ENCODE measurements at places on chromosomes 7 and 10. TPM values are rescaled to one million over a fixed set of nuclear protein-coding genes. Genes with fewer than 3 reads are reported as not detected.

DNA sequence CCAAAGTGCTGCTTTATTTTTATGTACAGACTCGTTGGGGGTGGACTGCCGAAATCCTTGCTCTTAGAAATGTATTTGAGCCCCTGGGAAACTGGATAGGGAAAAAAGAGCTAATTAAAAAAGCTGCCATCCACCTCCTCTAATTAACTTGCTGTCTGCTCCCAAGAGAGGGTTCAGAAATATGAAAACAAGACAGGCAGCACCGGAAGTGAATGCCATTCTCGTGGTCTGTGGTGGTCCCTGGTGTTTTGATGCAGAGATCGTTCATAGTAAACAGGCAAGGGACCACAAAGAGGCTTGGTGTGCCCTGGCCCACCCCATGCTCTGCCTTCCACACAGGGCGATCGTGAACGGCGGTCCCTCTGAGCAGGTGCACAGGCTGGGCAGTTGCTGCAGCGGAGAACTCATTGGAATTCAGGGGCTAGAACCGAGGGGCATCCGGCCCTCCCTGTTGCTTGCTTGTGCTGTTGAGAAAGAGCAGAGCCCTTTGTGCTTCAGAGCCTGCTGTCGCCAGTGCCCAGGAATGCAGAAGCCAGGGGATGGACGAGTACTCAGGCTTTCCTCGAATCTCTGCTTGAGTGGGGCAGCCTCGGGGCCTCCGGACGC lies 79.1 kb upstream of the BTBD16 start:
- H3K27me3 ChIP-seq: no peaks in the 10 kb centered on the region
- H3K36me3 ChIP-seq: no peaks in the 10 kb centered on the region
- H3K27ac ChIP-seq: no peak overlapping the region
- no peaks in the 10 kb centered on the region for H3K4me1 ChIP-seq

DNA sequence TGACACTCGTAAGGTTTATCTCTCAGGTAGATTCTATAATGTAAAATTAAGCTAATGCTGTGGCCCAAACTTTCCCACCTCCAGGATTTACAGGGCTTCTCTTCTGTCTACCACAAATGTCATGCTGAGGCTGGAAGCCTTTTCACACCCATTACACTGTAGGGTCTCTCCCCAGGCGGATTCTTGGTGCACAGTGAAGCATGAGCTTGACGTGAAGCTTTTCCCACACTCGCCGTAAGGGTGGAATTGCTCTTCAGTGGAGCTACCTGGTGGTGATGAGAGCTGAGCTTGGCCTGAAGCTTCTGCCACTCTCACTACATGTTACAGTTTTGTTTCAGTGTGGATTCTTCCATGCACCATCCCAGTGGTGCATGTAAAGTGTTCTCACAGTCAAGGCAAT lies 11.4 kb downstream of the FAM200A start:
- no peak overlapping the region for H3K4me3 ChIP-seq
- DNase-seq: no peak
- H3K36me3 ChIP-seq: no peaks in the 10 kb centered on the region
- H3K27ac ChIP-seq: no peak overlapping the region
- H3K27me3 ChIP-seq: no peaks in the 10 kb centered on the region
- H3K4me1 ChIP-seq: no peaks in the 10 kb centered on the region

GRCh38 chr7:155860840-155861479 lies 48.7 kb upstream of the SHH start:
- no peaks in the 10 kb centered on the region for H3K4me1 ChIP-seq
- no peak for DNase-seq
- H3K4me3 ChIP-seq: no peak overlapping the region
- H3K36me3 ChIP-seq: no peaks in the 10 kb centered on the region
- no peaks in the 10 kb centered on the region for H3K27me3 ChIP-seq
- no peak overlapping the region for H3K27ac ChIP-seq

DNA sequence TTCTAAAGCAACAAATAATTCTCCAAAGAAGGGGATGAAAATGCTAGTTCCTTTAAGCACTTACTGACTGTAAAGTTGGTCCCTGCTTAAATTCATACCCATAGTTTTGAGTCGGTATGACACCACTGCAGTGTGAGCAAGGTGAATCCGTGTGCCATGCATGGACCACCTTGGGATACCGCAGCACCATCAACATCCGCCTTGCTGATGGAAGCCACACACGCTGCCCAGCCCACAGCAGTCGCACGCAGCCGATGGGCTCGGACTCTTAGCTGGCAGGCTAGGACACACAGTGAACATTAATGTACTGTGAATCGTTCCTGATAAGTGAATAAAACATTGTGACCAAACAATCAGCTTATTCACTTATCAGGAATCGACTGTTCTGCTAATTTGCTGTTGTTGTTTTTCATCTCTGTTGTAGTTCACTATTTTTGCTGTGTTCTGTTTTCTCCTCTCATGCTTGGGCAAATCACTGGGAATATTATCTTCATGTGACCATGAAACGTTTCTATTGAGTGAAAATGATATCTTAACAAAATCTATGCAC lies 275.5 kb downstream of the USP6NL start:
- H3K27ac ChIP-seq: no peak overlapping the region
- DNase-seq: no peak
- H3K4me3 ChIP-seq: no peak overlapping the region
- H3K4me1 ChIP-seq: no peaks in the 10 kb centered on the region
- no peaks in the 10 kb centered on the region for H3K27me3 ChIP-seq

DNA sequence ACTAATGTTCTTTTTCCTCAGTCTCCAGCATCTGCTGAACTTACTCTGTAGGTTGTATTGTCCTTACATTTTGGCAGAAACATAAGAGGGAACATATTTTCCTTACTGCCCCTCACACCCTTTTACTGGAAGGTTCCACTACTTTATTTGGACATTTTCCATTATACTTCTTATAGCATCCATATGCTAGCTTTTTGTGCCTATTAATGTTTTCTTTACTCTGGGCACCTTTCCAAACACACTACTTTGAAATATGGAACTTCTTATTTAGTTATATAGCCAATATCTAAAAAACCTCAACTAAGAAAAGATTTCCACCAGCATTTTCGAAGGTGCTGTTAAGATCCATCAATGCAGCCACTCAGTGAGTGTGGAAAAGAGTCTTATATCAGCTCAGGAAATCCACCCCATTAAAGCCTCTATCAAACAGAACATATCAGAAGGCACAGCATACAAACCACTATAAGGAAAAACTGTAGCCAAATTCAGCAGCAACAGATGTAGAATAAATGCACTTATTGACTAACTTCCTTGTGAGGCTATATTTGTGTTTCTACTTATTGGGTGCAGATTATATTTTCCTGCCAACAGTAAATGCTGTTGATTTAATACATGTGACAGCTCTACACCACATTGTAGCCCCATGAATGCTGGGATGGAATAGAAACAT lies 272.5 kb upstream of the SEMA3E start:
- H3K27me3 ChIP-seq: no peaks in the 10 kb centered on the region
- H3K4me1 ChIP-seq: no peaks in the 10 kb centered on the region
- no peak overlapping the region for H3K27ac ChIP-seq
- no peak overlapping the region for H3K4me3 ChIP-seq
- DNase-seq: no peak
- H3K36me3 ChIP-seq: no peaks in the 10 kb centered on the region

DNA sequence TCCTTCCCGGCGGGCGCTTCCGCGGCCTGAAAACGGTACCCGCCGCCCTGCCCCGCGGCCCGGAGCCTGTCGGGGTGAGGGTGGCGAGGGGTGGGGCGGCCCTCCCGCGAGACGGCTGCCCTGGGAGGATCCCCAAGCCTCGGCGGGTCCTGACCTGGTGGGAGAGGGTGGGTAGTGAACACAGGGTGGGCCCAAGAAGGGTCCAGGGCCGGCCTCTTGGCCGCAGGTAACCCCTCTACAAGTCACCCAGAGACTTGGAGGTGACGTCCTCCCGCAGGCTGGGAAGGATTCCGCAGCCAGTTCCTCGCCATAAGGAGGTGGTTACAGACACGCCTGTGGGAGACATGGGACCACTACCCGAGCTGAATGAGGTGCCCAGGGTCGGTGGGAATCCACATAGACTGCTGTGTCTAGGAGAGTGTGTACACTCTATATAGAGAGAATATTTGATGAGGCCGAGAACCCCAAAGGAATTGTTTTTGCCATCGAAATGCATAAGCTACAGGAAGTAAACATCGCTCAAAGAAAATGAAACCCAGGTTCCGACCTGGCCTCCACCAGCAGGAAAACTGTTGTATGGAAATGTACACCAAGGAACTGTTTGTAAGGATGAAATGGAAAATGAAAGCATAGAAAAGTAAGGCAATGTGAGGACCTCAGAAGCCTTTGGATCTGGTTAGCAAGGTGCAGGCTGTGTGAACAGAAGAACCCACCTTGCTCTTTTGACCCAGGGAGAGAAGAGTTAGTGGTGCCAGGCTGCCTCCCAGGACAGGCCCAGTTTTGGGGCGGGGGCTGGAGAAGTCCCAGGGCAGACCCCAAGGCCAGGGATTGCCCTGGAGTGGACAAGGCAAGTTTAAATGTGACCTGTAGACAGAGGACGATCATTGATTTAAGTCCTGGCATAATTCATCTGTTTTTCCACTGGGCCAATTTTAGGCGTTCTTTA lies 659 bp downstream of the OPTN start:
- H3K36me3 ChIP-seq: no peaks in the 10 kb centered on the region
- peaks cover 39% of the 10 kb centered on the region for H3K4me1 ChIP-seq
- DNase-seq: no peak
- H3K4me3 ChIP-seq: peak overlapping the region; percentile 63
- no peaks in the 10 kb centered on the region for H3K27me3 ChIP-seq

Gene GNAI1
- 0.39 TPM for total RNA-seq

Measured in CD8-positive, alpha-beta memory T cell (primary cell).